CD4-positive, CD25-positive, alpha-beta regulatory T cell (primary cell): ENCODE measurements at places on chromosomes 7 and 10.
A peak's percentile ranks its signal among the peaks of the same experiment; 100 is the strongest.

GRCh38 chr10:60363187-60363586 lies 26.5 kb downstream of the ANK3 start:
- DNase-seq, result no peak

DNA sequence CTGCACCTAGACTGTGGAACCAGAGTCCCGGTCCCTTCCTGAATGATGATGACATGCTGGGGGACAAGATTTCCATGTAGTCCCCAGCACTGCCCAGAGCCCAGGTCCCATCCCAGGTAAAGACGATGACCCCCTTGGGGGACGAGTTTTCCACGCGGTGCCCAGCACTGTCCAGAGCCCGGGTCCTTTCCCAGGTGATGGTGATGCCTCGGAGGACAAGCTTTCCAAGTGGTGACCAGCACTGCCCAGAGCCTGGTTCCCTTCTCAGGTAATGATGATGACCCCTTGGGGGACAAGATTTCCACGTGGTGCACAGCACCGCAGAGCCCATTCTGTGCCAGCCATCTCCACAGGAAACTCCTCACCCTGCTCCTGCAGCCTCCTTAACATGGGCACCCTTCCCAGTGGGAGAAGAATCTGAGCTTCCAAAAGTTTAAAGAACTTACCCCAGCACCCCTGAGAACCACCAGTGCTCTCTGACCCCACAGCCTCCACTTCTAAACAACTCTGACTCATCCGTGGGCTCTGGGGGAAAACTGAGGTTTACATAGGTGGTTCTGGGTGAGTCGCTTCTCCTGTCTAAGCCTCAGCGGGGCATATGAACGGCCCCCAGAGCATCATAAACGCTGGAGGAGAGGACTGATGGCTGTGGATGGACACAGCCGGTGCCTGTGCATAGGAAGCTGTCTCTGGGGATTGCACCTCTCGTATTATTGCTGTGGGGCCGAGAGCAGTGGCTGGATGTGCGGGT lies 233.2 kb downstream of the TCERG1L start:
- no peak for DNase-seq

- DNase-seq, result no peak
Measured at GRCh38 chr10:33335801-33336581, 1.5 kb upstream of the NRP1 start.

GRCh38 chr10:35827783-35828182 lies 185.7 kb upstream of the FZD8 start:
- no peak for DNase-seq

DNA sequence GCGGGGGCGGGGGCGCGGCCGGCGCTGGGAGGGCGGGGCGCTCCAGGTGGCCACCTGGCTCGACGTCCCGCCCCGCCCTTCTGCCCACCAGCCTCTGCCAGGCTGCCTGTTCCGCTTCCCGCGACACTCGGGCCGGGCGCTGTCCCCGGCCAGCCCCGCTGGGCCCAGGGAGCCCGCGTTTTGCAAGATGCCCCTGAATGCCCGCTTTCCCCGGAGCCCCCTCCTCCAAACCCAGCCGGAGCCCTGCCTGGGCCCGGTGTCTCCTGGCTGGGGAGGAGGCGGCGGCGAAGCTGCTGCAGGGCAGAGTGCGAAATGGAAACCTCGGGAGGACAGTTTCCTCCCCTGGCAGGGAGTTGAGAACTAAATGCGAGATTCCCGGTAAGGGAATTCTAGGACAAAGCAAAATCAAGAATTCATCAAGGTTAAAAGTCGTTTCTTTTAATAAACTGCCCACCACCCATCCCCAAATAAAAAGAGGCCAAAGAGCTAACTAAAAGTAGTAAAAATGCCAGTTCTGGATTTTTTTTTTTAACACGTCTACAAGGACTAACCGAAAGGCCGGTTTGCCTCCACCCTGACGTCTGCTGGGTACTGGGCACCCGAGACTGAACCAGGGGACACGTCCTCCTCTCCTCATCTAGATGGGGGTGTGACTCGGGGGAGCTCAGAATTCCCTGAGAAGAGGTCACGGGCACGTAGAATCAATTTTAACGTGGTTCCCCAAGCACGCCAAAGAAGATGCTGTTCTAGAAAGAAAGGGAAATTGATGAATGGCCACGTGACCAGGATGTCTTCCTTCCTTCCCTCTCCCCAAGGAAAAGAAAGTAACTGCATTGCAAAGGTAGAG lies 200.4 kb upstream of the NFE2L3 start:
- DNase-seq, result peak; percentile 9

- DNase-seq, result no peak
Measured at GRCh38 chr7:85030893-85031292, 156.0 kb downstream of the SEMA3D start.

DNA sequence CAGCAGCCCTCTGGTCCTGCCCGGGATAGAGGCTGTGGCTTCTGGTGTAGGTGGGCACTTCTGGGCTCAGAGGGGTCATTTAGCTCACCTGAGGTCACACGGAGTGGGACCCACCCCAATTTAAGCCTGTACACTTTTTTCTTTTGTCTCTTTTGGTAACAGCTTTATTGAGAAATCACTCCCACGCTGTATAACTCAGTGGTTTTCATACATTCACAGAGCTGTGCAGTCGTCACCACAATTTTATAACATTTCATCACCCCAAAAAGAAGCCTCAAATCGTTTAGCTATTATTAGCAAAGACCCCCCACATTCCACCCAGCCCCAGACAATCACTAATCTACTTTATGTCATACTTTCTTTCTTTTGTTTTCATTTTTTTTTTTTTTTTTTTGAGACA lies 62.3 kb downstream of the LHPP start:
- no peak for DNase-seq

DNA sequence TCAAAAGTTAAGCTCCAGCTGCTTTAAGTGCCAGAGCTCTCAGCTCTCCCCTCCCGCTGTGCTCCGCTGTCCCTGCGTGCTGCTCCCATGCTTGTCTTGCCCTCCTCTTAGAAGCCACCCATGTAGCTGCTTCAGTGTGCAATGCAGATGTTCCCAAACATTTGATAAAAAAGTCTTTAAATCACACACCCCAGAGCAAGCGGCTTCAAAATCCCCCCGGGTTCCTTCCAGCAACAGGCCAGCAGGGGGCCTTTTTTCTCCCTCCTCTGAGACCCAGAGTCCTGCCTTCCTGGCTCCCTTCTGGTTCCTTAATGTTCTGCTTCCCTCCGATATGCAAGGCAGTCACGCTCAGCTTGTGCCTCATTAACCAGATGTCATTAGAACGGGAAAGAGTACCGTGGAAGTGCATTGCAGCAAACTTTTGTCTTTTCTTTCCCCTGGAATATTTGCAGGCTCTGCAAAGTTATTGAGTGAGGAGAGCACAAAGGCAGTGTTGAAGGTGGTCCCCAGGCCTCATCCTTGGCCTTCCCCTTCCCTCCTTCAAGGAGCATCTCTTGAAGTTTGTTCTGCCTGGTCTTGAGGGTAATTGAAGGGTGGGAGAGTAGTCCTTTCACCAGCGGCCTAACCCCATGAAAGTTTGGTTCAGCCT lies 25.5 kb downstream of the LDB3 start:
- peak; percentile 23 for DNase-seq

- DNase-seq, result no peak
Measured at GRCh38 chr10:87878664-87879459, 15.4 kb downstream of the PTEN start.

DNA sequence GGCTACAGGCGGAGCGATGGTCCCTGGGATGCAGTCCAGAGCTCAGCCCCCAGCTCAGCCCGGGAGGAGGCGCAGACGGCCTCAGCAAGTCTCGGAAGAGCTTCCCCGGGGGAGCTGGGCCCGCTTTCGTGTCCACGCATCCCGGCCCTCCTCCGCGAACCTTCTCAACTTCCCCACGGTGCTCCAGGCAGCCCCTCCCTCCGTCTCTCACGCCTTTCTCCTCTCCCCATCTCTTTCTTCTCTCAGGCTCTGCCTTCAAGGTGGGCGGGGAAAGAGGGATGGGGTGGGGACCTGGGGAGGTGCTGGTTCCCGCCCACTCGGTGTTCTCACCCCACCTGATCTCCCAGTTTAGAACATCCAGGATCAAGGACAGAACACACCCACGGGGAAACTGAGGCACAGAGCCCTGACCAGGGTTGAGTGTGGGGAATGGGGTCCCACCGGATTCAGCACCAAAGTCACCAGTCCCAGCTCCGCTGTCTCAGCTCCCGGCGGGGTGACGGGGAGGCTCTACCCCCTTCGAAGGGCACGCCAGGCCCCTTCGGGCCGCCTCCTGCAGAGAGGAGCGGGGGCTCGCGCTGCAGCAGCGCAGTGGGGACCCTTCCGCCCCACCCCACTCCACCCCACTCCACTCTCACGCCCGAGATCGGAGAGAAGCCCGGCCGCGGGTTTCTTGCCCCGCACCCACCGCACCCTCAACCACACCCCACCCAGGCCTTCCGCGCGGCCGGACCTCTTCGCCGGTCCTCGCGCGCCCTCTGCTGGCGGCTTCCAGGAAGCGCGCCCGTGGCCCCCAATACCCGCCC lies 18.2 kb downstream of the POLL start:
- DNase-seq, result peak; percentile 68

- no peak for DNase-seq
Measured at GRCh38 chr10:24793648-24794379, 70.1 kb upstream of the ARHGAP21 start.

DNA sequence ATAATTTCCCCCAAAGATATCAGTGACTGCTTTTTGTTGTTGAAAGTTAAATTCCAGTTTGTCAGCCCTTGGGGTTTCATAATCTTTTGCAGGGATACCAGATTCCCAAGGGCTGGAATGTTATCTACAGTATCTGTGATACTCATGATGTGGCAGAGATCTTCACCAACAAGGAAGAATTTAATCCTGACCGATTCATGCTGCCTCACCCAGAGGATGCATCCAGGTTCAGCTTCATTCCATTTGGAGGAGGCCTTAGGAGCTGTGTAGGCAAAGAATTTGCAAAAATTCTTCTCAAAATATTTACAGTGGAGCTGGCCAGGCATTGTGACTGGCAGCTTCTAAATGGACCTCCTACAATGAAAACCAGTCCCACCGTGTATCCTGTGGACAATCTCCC lies 3.2 kb downstream of the CYP26A1 start:
- no peak for DNase-seq

DNA sequence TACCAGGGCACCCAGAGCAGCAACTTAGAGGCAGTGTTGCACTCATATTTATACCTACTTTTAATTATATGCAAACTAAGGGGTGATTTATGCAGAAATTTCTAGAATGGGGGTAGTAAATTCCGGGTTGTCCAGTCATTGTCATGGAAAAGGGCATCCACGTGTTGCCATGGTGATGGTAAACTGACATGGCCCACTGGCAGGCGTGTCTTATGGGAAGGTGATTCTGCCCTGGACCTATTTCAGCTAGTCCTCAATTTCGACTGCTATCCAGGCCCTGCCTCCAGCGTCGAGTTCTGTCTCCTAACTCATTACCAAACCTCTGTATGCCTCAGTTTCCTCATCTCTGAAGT lies 12.8 kb downstream of the SNX8 start:
- DNase-seq, result no peak

DNA sequence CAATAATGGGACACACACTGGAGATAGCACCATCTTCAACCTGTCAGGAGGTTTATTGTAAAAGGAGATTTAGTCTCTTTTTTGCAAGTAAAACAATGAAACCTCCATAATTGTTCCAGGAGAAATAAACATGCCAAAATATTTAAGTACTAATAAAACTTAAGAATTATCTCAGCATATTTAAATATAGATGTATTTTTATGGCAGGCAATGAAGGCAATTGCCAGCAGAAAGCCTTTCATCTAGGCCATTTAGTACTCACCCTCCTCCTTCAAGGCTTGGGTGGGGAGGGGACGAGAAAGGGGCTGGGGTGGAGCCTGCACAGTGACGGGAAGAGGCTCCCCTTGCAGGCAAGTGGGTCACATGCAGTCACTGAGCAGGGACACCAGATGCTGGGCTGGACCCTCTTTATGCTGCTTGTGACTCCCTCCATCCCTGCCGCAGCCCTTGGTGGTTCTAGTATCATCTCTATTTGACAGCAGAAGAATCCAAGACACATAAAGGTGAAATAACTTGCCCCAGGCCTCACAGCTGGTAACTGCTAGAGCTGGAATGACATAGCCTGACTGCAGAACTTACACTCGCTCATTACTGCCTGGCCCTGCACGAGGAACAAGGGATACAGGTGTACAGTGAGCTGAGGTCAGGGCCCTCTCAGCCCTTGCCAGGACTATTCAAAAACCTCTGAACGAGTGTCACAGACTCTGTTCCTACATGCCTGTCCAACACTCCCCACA lies 449.5 kb upstream of the ZMIZ1 start:
- DNase-seq, result no peak

DNA sequence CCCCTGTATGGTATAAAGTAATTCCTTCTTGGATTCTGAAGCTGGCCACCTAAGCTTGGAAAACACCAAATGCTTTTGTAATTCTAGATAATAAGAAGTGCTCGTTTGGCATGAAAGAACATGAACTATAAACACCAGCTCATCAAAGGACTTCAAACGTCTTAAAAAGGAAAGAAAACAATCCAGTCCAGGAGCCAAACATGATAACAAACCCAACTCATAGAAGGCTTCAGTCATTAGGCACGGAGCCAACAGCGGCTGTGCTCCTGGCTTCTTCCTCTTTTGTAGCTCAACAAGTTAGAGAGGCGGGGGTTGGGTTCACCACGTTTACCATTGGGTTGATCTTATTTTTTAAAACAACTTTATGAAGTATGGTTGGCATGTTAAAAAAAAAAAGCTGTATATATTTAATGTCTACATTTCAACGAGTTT lies 56.4 kb upstream of the ECHDC3 start:
- DNase-seq, result peak; percentile 47
